Chondrocyte (in vitro differentiated cells): ENCODE measurements at places on chromosomes 7 and 10.

DNA sequence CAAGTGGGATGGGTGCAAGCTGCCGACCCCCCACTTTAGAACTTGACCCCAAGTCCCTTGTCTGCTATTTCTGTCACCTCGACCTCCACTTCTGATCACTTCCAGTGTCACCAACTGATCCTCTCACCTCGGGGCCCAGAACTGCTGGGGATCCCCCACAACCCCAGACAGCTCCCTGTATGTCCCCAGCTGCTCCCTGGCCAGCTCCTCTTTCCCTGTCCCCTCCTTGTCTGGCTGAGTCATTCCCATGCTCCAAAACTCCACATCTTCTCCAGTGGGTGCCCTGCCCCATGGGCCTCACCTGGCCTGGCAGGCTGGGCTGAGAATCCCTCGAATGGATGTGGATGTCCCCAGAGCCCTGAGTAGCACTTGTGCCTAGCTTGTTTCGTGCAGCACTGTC lies 154.3 kb upstream of the PCBD1 start:
- DNase-seq, result no peak

DNA sequence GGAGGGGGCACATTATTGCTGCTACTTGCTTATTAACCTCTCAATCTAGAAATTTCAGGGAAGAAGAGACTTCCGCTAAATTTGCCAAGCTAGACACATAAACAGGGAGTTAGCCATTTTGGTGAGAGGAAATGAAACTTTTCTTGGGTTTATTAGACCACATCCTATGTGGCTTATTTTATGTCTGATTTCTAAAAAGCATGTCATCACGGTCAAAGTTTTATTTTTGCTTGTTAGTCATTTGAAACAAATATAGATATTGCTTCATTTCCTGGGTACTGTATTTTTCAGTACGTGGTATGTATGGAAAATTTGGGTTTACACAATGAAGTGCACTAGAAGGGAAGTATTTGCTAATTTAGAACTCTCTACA lies 144.1 kb downstream of the TCF7L2 start:
- no peak for DNase-seq

DNA sequence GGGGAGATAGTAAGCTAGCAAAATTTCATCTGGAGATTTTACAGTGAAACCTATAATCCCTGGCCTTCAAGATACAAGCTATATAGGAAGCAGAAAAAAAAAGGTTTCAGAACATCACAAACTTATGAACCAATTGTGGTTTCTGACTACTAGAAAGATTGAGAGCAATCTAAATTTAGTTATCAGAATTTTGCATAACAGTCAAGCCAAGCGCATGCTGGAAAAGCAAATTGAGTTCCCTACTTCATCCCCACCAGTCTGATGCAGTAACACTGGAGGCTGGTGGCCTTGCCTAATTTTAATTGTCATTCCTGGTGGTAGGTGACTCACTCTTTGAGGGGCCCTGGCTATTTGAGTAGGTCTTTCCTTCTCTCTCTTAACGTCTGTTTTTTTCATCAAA lies 46.3 kb upstream of the ELMO1 start:
- DNase-seq, result no peak

DNA sequence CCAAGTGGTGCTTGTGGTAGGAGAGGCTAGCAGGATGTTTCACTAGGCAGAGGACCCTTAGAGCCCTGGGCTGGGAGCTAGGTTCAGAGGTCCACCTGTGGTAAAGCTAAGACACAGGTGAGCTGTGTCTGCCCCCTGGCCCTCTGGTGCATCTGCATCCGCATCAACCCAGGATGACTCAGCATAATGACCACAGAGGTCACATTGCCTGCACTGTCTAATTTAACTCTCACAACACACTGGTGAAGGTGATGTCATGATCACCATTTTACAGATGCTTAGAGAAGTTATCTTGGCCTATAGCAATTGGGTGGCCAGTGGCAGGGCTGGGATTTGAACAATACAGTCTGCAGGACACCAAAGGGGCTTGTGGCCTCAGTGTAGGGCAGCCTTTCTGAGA lies 33.1 kb downstream of the HABP2 start:
- DNase-seq, result no peak

- no peak for DNase-seq
Measured at GRCh38 chr7:122380992-122381391, 76.4 kb upstream of the FEZF1 start.

GRCh38 chr7:73622909-73623797 lies 1.2 kb downstream of the MLXIPL start:
- DNase-seq, result no peak

GRCh38 chr10:75202321-75203045 lies 8.1 kb upstream of the VDAC2 start:
- DNase-seq, result no peak

GRCh38 chr7:6232116-6232515 lies 40.3 kb downstream of the CYTH3 start:
- DNase-seq, result no peak

GRCh38 chr10:129140921-129141885 lies 325.8 kb upstream of the MGMT start:
- DNase-seq, result no peak

GRCh38 chr7:67913604-67914003 lies 917.0 kb downstream of the TYW1 start:
- no peak for DNase-seq

GRCh38 chr10:114265392-114266053 lies 26.5 kb downstream of the VWA2 start:
- no peak for DNase-seq

GRCh38 chr10:117477961-117478670 lies 64.4 kb upstream of the EMX2 start:
- DNase-seq, result no peak

GRCh38 chr7:36957620-36958019 lies 233.3 kb upstream of the AOAH start:
- DNase-seq, result no peak

- DNase-seq, result no peak
Measured at GRCh38 chr10:123458933-123459332, 207.2 kb upstream of the GPR26 start.

DNA sequence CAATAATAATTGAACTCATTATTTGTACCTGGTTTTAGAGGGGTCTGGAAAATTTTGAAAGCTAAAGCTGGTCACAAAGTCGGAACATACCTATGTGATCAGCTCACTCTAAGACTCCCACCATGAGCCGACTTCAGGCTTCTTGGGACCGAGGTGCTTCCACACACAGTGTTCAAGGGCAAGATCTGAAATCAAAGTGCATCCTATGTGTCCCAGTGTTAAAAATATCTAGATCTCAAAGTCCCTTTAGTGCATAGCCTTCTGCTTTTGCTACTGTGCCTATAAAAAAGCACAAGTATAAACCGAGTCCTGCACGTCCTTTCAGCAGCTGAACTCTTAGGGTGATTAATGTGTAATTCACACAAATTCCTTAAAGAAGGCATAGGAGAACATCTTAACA lies 43.5 kb upstream of the FXYD4 start:
- no peak for DNase-seq

DNA sequence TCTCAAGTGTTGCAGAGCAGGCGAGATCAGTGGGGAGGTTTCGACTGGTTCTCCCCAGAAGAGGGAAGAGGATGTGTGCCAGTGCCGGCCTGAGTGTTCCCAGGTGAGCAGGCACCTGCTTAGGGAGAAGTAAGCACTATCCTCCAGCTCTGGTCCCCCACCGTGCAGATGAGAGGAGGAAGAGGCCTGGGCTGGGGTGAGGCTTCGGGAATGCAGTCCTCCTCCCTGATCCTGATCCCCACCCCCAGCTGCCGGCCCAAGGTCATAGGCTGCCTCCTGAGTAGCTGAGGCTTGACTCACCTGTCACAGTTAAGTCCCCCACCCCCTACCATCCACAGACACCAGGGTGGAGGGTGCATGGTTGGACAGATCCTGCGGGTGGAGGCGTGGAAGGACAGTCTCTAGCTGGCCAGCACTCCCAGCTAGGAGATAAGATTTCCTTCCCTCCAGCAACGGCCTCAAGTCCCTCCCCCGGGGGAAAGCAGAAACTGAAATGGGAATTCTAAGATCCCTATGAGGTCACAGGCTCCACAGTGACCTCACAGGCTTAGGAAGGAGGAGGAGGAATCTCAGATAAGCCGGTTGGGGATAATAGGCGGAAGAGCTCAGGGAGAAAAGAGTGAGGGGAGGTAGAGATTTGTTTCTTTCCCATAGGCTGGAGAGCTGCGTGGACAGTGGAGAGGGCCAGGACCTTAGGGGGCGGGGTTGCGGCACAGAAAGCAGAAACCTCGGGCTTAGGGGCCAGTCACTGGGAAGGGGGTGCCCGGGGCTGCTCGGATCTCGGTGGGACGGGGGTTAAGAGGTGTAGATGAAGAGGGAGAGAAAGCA lies 1.0 kb downstream of the LRCH4 start:
- DNase-seq, result no peak

DNA sequence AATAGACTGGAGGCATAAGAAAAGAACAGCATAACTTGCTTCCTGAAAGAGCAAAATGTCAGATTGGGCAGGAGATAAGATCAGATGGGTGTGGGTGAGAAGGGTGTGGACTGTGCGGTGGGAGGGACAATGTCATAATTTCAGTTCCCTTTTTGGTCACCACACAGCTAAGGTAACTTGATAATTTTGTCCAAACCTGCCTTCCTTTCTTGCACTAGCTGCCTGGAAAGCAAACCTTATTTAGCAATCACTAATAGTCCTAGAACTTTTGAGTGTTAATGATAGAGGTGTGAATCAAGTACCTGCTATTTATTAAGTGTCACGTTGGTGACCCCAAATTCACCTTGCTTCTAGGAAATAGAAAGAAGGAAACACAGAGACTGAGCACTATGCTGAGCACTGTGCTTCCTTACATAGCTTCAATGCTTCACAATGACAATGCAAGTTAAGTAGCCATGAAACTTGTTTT lies 72.4 kb upstream of the SP4 start:
- no peak for DNase-seq

- DNase-seq, result no peak
Measured at GRCh38 chr7:86908948-86909347, 150.5 kb downstream of the ELAPOR2 start.

GRCh38 chr7:6317797-6318438 lies 45.5 kb upstream of the CYTH3 start:
- DNase-seq, result no peak

DNA sequence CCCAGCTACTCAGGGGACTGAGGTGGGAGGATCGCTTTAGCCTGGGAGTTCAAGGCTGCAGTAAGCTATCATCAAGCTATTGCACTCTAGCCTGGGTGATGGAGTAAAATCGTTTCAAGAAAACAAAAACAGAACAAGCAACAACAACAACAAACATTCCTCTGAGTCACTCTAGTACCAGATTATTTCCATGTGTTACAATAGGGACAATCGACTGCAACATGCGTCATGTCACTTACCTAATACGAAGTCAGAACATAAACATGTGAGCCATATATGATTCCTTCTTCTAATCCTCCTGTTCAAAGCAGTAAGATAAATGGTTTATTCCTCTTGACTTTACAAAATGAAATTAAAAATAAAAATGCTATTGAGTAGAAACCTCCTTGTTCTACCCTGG lies 57.3 kb downstream of the ZNF438 start:
- DNase-seq, result no peak

DNA sequence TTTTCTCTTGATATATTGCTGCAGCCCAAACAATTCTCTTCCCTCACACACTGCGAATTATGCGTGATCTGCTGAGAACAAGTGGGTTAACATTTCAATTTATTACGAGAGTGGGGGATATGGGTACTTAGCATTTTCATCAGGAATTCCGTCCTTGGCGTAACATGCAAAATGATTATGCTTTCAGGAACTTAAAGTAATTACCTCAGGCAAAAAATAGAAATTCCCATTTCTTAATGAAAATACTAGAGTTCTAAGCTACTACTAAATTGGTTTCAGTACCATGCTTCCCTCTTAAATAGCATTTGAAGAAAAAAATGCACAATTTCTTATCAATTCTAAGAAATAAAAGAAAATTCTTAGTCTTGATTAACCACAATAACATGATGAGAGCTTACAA lies 213.5 kb downstream of the GPAM start:
- no peak for DNase-seq

DNA sequence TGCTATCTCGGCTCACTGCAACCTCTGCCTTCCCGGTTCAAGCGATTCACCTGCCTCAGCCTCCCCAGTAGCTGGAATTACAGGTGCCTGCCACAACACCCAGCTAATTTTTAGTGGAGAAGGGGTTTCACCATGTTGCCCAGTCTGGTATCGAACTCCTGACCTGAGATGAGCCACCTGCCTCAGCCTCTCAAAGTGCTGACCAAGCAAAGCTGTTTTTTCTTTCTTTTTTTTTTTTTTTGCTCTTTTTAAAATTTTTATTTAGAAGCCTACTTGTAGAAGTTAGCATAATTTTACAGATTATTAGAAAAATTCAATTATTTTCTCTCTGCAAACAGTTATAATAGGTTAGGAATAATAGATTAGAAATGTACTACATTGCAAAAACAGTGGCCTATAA lies 1.2 kb upstream of the FGFBP3 start:
- DNase-seq, result no peak

- no peak for DNase-seq
Measured at GRCh38 chr10:35781643-35782035, 139.5 kb upstream of the FZD8 start.

DNA sequence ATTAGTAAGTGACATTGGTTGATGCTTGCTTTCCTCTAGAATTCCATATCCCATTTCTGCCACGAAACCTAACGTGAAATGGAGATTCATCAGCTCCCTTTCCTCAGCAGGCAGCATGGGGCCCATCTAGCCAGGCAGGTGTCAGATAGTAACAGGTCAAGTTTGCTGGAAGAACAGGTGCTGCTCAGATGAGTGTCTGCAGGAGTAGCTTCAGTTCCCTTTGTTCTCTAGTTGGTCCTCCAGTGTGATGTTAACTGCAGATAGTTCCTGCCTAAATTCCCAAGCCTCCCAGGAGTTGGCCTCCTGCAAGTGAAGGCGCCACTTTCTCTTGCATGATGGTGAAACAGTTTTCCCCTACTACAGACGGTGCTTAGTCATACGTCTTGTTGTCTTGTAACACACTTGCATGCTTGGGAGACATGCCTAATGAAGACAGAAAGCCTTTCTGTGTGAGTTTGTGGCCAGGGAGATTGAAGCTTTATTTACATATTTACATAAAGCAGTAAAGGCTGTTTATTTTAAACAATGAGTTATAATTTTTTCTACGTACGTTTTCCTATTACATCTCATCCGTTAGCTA lies 175.4 kb downstream of the CHN2 start:
- no peak for DNase-seq

- DNase-seq, result no peak
Measured at GRCh38 chr10:49139846-49140195, 6.0 kb upstream of the FAM170B start.

GRCh38 chr10:121080281-121080891 lies 229.2 kb downstream of the WDR11 start:
- no peak for DNase-seq

GRCh38 chr10:86944471-86944870 lies 12.9 kb downstream of the MMRN2 start:
- DNase-seq, result no peak

DNA sequence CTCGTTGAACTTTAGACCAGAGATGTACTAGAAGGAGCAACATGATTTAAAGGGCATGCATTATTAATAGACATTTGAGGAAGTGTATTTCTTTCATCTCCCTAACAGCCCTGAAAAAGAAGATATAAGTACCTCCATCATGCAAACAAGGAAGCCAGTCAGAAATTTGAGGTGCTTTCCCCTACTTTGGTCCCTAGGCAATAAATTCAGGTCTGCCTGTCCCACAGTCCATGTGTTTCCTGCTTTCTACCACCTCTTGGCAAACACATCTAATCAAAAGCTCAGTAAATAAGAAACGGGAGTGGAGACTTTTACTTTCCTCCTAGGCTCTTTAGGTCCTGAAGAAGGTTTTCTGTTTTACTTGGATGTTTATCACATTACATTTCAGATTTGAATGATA lies 5.2 kb upstream of the SEMA3C start:
- no peak for DNase-seq

GRCh38 chr10:58577437-58577777 lies 64.7 kb downstream of the BICC1 start:
- DNase-seq, result no peak

- DNase-seq, result no peak
Measured at GRCh38 chr7:102434039-102434486, 688 bp downstream of the ORAI2 start.
